Activated T-helper 1 cell treated with anti-CD3 and anti-CD28 coated beads, Interleukin-2, amount 50 U/mL, for 16 hours (primary cell): ENCODE measurements at places on chromosomes 2 and 18.
A peak's percentile ranks its signal among the peaks of the same experiment; 100 is the strongest.

DNA sequence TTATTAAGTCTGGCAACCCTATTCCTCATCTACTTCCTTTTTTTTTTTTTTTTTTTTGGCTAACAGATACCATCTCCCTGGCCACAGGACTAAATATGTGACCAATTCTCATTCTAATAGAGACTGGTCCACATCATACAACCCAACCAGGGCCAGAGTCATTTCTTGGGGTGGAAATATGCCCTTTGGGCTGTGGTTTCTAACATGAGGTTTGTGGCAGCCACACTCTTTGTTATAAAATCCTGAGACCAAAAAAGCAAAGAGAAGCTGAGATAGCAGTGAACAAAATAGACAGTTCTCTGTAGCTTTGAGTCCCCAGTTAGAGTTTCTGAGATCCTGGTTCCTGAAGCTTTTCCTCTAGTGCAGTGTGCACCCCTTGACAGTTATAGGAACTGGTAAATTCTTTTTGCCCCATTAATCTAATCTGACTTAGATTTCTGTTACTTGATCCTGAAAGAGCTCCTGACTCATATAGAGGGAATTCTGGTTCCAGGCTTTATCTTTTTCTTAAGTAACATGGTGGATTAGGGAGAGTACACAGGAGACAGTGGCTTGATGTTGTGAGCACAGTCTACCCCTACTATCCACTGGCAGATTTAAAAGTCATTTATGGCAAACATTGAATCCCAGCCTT lies 86.8 kb downstream of the MAIP1 start:
- DNase-seq, result no peak

- DNase-seq, result no peak
Observed at GRCh38 chr2:157245846-157246764, 11.4 kb upstream of the GALNT5 start.

GRCh38 chr2:96241900-96242611 lies 23.7 kb downstream of the TMEM127 start:
- peak; percentile 20 for DNase-seq

GRCh38 chr18:10322435-10322834 lies 132.0 kb upstream of the APCDD1 start:
- no peak for DNase-seq

DNA sequence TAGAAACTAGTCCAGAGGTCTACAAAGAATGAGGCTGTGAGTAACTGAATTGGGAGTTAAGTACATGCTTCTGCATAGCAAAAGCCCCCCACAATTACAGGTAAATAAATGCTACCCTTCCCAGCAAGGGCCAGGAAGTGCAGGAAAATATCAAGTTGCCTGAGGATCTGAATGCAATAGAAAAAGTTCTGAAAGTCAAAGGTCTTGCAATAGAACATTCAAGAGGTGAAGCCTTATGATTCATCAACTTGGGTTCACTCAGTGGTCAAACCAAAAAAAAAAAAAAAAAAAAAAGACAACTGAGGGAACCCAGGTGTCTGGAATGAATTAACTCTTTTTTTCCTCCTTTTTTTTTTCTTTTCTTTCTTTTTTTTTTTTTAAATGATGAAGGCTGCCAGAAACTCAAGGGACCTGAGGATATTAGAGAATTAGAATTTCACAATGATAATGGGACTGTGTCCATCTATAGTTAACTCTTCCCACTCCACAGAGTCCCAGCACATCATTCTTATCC lies 42.9 kb upstream of the RFX8 start:
- DNase-seq, result no peak
